Tibial artery (tissue), 4 donors: ENCODE measurements at places on chromosomes 7 and 10.

GRCh38 chr10:132577350-132578003 is 39.9 kb downstream of the INPP5A start:
- peak overlapping the region; percentile 79 for H3K27ac ChIP-seq
- H3K4me3 ChIP-seq: no peak overlapping the region
- H3K36me3 ChIP-seq: no peaks in the 10 kb centered on the region
- H3K4me1 ChIP-seq: peaks cover 8% of the 10 kb centered on the region
- DNase-seq: no peak

DNA sequence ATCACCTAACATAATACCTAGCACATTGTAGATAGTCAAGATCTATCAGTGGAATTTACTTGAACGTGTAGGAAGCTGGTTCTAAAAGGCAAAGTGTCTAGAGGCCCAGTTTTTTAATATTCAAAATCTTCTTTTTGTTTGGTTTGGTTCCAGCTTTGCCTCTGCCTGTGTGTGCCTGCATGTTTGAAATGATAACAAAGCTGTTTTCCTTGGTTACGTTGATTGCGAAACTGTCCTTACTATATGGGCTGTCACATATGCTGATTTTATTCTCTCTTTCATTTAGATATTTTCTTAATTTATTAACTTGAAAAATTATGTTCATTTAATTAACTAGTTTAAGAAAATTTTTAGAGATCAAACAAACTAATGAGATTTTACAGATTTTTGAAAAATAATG is 237.3 kb downstream of the SEMA3A start:
- no peak overlapping the region for H3K27ac ChIP-seq
- no peaks in the 10 kb centered on the region for H3K36me3 ChIP-seq
- no peaks in the 10 kb centered on the region for H3K4me1 ChIP-seq

- H3K27me3 ChIP-seq: no peaks in the 10 kb centered on the region
- no peak overlapping the region for H3K27ac ChIP-seq
- H3K4me1 ChIP-seq: no peaks in the 10 kb centered on the region
- no peak overlapping the region for H3K4me3 ChIP-seq
These were observed 218.7 kb downstream of the FRMD4A start for GRCh38 chr10:14112056-14112455.

- H3K27me3 ChIP-seq: no peaks in the 10 kb centered on the region
- no peak for DNase-seq
- H3K36me3 ChIP-seq: no peaks in the 10 kb centered on the region
- no peak overlapping the region for H3K4me3 ChIP-seq
- no peak overlapping the region for H3K27ac ChIP-seq
These were observed 38.8 kb downstream of the FIGNL1 start for GRCh38 chr7:50411332-50411731.
